ENCODE measurements at places on chromosomes 4 and X.

DNA sequence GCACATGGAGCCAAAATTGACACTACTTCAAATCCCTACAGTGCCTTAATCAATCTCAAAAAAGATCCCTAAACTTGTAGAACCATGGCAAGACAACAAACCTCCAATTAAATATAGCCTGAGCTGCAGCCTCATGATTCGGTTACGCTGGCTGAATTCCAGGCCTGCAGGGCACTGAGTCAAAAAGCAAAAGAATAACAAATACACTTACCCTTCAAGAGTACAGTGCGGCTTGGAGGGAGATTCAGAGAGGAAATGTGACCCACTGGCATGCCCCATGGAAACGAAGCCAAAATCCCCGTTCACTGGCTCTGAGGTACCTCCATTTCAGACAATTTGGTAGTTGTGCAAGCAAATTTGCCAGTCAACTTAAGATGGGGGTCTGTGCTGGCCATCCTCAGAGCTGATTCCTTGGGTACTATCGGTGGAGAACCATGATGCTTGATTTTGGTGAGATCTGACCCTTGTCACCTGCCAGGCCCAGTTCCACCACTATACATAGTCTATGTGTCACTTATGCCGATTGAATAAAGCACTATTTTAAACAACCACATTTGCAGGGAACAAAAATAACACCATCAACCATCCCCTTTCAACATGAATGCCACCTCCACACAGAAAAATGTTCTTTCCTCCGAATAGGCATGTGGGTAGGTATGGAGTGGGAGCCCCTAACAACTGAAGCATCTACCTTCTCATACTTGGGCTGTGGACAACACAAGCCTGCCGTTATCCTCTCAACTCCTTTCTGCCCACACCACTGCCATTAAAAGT, 2.1 kb downstream of the C4orf54 start:
- no peak for DNase-seq

- DNase-seq = no peak
Observed at GRCh38 chrX:101160001-101160400, 59.6 kb upstream of the DRP2 start.

- DNase-seq = no peak
Observed at GRCh38 chr4:135240796-135241195, 1039.2 kb upstream of the PABPC4L start.

GRCh38 chr4:130172156-130172555, 1076.2 kb downstream of the C4orf33 start:
- DNase-seq = no peak

DNA sequence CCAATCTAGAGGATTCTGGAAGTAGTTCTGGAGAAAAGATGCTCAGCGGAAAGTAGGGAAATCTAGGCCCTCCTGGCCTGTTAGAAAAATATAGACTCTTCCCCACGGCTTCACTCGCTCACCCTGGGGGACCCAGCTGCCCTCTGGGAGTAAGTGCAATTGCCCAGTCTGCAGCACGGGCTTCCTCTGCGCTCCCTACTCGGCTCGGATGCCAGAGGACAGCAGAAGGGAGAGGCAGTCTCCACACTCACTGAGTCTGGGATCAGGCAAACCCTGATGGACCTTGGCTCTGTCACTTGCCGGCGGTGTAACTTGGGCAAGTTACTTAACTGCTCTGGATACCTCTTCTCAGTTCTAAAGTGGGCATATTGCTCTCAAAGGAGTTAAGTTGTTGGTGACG, 2.1 kb downstream of the SHISA3 start:
- no peak for DNase-seq

- no peak for DNase-seq
Observed at GRCh38 chr4:60953826-60954225, 246.3 kb upstream of the ADGRL3 start.

DNA sequence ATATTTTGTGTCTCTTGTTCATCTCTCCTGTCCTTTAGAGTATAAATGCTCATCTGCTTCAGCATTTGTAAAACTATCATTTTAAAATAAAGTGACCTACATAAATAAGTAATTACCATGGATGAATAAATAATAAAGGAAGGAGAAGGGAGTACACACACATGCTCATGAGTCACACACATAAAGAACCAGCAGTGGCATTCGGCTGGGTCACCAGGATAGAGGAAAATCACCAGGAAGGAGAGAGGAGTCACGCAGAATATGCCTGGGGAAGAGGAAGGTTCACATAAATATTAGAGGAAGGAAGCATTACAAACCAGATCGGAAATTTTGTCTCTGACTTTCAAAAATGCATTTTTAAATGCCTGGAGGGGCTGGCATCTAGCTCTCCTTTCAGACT, 38.5 kb upstream of the MED14 start:
- DNase-seq = no peak

- no peak for DNase-seq
Observed at GRCh38 chr4:4754641-4755040, 104.8 kb upstream of the MSX1 start.

DNA sequence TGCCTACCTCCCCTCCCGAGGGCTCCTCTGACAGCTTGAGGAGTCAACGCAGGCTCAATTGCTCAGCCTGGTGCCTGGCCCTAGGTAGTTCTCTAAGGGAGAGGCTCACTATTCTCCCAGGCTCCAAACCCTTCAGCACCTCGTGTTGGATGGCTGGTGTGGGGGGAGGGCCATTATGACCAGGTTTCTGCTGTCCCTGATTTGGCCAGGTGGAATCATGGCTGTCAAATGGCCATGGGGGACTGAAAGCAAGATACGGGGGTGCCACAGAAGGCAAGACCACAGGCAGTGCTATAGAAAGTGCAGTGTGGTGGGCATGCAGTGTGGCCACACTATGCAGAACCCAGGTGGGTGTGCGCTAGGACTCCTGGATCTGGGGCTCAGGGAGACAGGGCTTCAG, 9.5 kb downstream of the PNMA6F start:
- DNase-seq = no peak

- DNase-seq = no peak
Observed at GRCh38 chrX:11190745-11191510, 79.8 kb downstream of the HCCS start.

- DNase-seq = no peak
Observed at GRCh38 chr4:1367936-1368289, 20.9 kb downstream of the UVSSA start.

DNA sequence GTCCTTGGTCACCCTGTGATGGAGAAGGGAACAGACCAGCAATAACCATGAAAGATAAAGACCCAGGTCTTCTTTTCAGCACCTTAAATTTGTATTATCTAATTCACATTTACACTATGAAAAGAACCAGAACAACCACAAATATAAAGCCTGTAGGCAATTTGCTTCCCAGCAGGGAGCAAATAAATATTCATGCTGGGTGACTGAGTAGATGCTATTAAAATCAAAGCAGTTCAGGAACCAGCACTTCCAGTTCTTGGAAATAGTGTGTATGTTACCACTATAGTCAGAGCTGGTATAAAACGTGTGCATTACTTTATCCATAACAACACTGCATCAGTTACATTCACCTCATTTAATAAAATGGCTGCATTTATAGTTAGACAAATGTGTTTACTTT, 177.8 kb upstream of the ETNPPL start:
- DNase-seq = no peak

DNA sequence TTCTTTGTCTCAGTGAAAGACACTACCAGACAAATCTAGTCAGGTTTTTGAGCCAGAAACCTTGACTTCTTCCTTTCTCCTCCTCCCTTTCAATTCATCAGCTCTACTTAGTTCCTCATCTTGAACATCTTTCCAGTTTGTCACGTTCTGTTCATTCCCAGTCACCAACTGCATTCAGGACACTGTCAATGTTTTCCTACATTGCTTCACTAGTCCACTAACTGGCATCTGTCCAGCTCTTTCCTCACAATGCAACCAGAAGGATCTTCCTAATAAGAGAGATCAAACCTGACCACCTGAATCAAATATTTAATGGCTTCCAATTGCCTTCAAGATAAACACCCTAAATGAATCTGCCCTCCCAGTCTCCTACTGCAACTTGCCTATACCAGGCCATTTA, 52.5 kb downstream of the SYNPO2 start:
- no peak for DNase-seq

GRCh38 chr4:20878806-20879205, 178.5 kb downstream of the PACRGL start:
- no peak for DNase-seq

DNA sequence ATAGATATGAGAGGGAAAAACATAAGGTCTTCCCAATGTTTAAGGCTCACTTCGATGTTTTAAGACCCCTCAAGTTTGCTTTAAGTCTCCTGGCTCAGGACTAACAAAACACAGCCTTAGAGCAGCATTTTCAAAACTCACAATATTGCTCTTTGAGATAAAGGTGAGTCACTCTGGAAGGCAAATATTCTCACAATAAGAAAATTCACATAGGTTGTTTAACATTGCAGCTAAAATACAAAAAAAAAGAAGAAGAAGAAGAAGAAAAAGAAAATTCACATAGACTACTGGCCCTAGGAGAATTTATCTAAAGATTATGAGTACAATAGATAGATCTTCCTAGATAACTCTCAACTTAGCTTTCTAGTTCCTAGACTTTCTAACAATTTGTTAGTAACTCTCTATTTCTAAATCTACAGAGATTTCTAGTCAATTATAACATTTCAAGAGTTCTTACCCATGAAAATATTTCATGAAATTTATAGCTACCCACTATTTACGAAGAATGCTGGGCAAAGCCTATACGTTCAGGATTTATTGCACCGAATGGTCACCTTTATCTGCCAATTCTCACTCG, 267.0 kb downstream of the CHIC1 start:
- DNase-seq = no peak

- DNase-seq = no peak
Observed at GRCh38 chr4:8675383-8675782, 82.8 kb downstream of the CPZ start.

- no peak for DNase-seq
Observed at GRCh38 chr4:150582873-150583286, 929 bp downstream of the MAB21L2 start.

GRCh38 chrX:65697915-65698796, 30.7 kb downstream of the MSN start:
- DNase-seq = peak; percentile 60

DNA sequence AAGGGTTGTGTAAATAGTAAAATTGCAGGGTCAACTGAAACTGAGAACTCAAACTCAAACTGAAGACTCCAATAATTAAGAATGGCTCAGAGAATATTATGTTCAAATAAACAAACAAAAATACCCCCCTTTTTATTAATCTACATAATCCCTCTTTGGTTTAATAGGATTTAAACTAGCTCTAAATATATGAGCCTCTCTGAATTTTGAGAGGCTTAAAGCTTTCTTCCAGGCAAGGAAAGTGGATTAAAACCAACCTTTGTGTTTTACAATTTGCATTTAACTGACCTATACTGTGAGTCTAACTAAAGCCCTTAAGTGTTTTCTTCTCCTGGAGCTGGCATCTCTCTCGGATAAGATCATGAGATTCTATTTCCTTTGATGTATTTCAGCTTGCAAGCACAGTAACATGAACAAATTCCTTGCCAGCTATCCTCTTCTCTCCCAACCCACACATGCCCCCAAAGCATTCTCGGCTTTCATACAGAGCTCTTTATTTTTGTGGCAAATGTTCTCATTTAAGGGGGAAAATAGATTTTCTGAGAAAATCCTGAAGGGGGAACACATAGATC, 1310.8 kb upstream of the AGA start:
- no peak for DNase-seq

- no peak for DNase-seq
Observed at GRCh38 chrX:123975180-123975579, 13.7 kb downstream of the STAG2 start.

DNA sequence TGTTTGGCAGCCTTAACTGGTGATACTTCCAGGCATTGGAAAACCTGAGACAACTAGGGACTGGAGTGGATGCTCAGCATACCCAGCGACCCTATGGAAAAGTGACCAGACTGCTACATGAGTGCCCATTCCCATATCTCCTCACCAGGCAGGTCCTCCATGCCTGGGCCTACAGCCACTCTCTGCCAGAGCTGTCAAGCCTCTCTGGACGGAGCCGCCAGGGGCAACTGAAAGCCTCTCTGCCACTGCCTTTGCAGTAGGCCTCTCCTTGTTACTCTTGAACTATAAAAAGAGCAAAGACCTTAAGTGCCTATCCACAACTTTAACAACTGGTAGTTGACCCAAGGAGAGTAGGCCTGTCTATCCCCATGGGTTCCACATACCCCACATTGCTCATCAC, 20.2 kb upstream of the FAAH2 start:
- DNase-seq = no peak

DNA sequence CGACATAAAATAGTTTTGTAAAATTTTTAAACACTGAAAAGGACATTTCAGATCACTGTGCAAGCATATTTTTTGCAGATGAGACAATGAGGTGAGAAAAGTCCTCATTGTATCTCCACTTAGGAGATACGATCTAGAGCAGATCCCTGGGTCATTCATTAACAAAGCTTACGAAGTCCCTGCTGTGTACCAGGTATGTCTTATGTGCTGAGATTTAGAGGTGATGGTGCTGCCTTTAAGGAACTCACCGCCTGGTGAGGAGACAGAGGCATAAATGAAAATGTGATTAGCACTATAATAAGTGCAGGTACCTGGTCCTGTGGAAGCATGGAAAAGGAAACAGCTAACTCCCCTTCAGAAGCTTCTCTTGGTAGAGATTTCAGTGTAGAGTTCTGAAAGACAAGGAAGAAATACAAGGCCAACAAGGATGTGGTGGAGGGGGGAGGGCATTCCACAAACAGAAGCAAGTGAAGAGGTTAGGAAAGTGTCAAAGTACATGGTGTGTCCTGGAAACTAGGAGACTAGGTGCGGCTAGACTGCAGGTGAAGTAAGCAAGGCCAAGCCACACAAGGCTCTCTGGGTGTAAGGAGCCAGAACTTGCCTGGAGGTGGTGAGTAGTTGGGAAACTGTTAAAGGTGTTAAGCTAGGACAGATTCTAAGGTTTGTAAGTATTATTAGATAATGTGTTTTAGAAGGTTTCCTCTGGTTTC, 1.5 kb upstream of the NDNF start:
- no peak for DNase-seq

DNA sequence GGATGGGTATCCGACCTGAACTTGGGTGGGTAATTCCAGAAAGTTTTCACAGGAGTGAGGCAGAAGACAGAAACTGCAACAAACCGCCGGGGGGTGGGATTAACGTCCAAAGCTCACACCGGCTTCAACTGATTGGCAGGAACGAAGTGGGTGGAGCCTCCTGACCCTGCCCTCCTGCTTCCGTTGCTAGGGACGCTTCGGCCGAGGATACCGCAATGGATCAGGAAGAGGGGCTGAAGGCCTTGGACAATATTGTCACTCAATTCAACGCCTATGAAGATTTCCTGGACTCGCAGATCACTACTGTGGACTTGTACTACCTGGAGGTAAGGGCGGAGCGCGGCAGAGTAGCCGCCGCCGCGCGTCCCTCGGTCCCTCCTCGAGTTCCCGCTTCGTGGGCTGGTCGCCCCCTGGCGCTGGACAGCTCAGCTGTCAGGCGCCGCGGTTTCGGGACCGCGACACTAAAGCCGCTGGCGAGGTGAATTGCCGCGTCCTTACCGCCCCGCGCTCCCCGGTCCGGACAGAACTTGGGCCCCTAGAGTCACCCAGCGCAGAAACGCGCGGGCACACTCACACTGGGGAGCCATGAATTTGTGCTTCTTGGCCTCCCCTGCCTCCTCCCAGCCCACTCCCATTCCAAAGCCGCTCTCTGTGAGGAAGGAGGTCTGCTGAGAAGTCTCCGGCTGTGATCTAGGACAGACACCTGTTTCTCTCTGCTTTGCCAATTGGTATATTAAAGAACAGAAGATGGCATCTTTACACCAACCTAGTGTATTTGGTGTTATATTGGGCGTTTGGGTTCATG, at the start of gene CFAP299:
Gene CFAP299, plus strand, starts transcription at position 177 of the 805 bp plus-strand sequence.
- peak; percentile 15 for DNase-seq
